Naive thymus-derived CD4-positive, alpha-beta T cell (primary cell): ENCODE measurements at places on chromosomes 12 and 14. TPM values are rescaled to one million over a fixed set of nuclear protein-coding genes. Genes with fewer than 3 reads are reported as not detected.

The MAGOHB gene
- total RNA-seq = 14.1 TPM

The CLEC4C gene
- not detected in 2 replicates for total RNA-seq

The TPH2 gene
- not detected for total RNA-seq

The ADAMTS20 gene
- not detected for total RNA-seq

The FOXM1 gene
- 0.42 TPM for total RNA-seq

The MIPOL1 gene
- not detected for total RNA-seq

The NAV3 gene
- not detected in 2 replicates for total RNA-seq
